ENCODE measurements at places on chromosomes 11 and 22. TPM values are rescaled to one million over a fixed set of nuclear protein-coding genes. Genes with fewer than 3 reads are reported as not detected.
A peak's percentile ranks its signal among the peaks of the same experiment; 100 is the strongest.

Gene PKNOX2
- total RNA-seq = 7.3 TPM

Gene TRIM49
- total RNA-seq = not detected

DNA sequence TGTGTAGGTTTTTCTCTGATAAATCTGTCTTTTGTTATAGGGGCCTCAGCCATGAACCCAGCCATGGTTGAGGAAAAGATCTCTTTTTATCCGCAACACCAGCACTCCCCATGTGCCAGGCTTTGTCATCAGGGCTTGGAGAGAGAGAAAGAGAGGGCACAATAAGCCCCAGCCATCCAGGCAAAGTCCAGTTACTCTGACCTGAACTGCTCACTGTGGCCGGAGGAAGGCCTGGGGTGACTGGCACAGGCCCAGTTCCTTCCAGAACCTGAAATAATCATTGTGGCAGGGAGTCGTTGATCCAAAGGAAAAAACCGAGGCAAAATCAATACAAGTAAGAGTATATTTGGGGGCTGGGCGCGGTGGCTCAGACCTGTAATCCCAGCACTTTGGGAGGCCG lies 3.9 kb upstream of the ARHGAP8 start:
- DNase-seq = no peak

Gene TEX54
- total RNA-seq = not detected

DNA sequence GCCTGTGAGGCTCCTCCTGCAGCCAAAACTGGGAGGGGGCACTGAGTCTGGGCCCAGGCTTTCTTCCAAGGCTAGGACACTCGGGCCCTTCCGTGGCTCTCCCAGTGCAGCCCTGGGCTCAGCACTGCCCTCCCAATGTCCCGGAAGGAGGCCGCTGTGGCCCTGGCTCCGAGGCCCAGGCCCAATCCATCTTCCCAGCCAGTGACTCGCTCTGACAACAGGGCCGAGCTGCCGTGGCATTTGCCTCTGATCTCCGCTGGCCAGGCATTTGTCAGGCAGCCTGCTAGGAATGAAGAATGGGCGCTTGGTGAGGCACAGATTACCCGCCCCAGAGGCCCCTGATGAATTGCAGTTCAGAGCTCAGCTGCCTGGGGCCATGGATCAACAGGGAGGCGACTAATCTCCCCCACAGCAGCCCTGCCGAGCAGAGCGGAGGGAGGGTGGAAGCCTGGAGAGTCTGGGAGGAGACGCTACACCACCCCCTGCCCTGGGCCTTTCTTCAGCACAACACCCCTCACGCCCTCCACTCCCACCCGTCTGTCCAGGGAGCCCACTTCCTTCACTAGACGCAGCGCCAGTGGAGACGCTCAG lies 8.3 kb downstream of the FXYD2 start:
- DNase-seq = no peak

GRCh38 chr22:24157822-24158135 lies 23.5 kb upstream of the SUSD2 start:
- no peak for DNase-seq

DNA sequence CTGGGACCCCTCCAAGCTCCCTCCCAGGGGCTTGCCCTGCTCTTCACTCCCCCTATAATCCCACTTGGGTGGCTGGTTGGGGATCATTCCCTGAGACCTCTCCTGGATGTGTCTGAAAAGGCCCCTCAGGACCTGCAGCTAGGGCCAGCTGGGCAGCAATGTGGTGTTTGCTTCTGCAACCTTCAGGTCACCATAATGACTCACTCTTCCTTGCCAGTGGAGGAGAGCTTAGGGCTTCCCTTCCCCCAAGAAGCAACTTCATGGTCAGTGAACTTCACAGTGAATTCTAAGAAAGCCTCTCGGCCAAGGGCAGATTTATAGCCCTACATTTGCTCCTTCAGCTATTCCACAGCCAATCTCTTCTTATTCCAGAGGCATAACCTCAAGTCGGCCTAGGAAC lies 45.1 kb upstream of the TSPAN18 start:
- no peak for DNase-seq

DNA sequence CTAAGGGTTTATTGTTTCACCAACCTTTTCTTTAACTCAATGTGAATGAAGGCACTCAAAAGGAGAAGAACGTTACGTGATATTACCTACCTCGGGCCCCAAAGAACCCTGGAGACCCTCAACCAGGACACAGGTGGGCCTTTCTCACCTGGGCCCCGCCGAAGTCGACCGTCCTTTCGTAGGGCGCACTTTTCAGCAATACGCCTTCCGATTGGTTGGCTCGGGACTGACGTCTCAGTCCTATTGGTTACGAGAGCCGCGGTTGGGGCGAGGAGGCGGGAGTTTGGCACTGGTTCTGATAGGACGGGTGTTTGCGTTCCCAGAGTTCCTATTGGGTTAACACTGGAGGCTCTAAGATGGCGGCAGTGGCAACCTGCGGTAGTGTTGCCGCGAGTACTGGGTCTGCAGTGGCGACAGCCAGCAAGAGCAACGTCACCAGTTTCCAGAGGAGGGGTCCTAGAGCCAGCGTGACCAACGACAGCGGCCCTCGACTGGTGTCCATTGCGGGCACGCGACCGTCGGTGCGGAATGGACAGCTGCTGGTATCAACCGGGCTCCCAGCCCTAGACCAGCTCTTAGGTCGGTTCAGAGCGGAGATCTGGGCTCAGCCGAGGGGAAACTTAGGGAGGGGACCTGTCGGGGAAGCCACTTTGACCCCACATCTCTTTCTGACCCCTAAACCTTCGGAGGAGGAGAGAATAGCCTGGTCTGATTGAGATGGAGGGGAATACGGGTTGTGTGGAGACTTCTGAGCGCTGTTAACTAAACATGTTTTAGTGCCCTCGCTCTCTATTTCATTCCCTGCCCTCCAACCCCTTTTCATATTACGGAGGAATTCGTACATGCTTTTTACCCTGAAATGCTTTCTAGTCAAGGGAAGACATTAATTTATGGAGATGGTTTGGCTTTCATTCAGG lies at the start of the genes ELP4 and IMMP1L:
ELP4 (plus strand) TSS at position 339 of the 917 bp plus-strand sequence; CDS start at position 357, 18 bp downstream.
IMMP1L (minus strand) TSS at position 194 of the 917 bp plus-strand sequence. CDS start 46,346 bp downstream, outside the sequence.
- peak; percentile 98 for DNase-seq

Gene VPREB1
- total RNA-seq = not detected

DNA sequence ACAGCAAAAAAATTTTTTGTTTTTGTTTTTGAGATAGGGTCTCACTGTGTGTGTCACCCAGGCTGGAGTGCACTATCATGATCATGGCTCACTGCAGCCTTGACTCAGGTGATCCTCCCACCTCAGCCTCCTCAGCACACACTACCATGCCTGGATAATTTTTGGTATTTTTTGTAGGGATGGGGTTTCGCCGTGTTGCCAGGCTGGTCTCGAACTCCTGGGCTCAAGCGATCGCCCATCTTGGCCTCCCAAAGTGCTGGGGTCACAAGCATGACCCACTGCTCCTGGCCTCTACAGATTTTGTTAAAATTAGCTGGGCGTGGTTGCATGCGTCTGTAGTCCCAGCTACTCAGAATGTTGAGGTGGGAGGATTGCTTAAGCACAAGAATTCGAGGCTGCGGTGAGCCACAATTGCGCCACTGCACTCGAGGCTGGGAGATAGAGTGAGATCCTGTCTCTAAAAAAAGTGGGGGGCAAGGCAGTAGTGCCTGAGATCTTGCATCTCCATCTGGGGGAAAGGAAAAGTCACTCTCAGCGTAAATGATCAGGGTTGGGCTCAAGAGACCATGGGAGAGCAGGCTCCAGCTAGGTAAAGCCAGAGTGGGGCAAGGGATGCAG lies 10.6 kb upstream of the DGKZ start:
- DNase-seq = no peak

Gene SYT7
- total RNA-seq = 6.7 TPM

Gene OMP
- total RNA-seq = 9.6 TPM

DNA sequence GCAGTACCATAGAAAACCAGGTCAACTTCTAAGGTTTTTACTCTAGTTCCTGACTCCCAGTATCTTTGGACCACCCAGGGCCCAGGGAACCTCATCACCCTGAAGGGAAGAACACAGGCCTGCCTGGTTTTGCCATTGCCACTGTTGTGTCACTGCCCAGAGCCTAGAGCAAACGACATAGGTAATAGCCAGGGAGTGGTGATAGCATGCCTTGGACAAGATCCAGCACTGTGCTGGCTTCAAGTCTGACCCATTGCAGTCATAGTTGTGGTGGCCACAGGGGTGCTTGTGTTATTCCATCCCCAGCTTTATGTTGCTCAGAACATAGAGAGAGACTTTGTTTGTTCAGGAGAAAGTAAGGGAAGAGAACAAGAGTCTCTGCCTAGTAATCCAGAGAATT lies 2310.2 kb downstream of the LRRC4C start:
- no peak for DNase-seq

DNA sequence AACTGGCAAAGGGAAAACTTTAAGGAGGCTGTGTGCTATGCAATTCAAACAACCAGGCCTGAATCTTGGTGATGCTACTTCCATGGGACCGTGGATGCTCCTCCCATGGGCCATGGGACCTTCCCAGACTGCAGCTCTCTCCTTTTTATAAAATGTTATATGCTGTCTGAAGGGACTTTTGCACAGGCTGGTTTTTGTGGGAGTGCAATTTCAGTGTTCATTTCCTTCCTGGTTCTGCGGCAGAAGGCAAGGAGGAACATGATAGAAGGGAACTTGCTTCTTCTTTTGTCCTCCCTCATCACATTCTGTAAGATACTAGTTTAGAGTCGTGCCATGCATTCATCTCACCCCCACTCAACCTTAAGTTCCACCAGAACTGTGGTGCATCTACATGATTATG lies 68.9 kb downstream of the C11orf58 start:
- DNase-seq = no peak

- DNase-seq = peak; percentile 92
Observed at GRCh38 chr22:50530877-50531545, 1.2 kb upstream of the TYMP start.

GRCh38 chr11:58028687-58029411 lies 1.9 kb upstream of the OR6Q1 start:
- DNase-seq = no peak

Gene SOX10
- 1.0 TPM for total RNA-seq

Data from ureter (tissue), 1 donor.